ENCODE measurements at places on chromosomes 5 and 9. TPM values are rescaled to one million over a fixed set of nuclear protein-coding genes. Genes with fewer than 3 reads are reported as not detected.

- DNase-seq, result no peak
Observed at GRCh38 chr9:111645806-111646205, 14.7 kb downstream of the DNAJC25 start.

- DNase-seq, result peak; percentile 14
Observed at GRCh38 chr5:42858031-42858643, 46.4 kb upstream of the SELENOP start.

DNA sequence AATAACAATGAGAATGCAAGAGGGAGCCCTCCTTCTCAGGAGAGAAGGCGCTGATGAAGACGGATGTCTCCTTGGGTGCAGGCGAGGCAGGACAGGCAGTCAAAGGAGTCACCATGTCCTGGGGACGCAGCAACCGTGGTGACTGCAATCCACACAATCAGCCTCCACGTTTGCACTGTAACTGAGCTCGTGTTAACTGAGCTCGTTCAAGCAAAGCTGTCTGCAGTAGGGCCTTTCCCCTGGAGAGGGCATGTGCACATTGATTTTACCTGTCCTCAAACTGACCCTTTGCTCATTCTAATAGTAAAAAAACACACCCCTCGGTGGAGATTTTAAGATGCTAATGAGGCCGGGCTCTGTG, 2.8 kb downstream of the SARDH start:
- no peak for DNase-seq

GRCh38 chr9:83406921-83407320, 131.3 kb downstream of the FRMD3 start:
- no peak for DNase-seq

CDKN2B-AS1 gene
- total RNA-seq, result 7.0 TPM

GRCh38 chr9:13942695-13943094, 371.2 kb downstream of the NFIB start:
- peak; percentile 93 for DNase-seq

DNA sequence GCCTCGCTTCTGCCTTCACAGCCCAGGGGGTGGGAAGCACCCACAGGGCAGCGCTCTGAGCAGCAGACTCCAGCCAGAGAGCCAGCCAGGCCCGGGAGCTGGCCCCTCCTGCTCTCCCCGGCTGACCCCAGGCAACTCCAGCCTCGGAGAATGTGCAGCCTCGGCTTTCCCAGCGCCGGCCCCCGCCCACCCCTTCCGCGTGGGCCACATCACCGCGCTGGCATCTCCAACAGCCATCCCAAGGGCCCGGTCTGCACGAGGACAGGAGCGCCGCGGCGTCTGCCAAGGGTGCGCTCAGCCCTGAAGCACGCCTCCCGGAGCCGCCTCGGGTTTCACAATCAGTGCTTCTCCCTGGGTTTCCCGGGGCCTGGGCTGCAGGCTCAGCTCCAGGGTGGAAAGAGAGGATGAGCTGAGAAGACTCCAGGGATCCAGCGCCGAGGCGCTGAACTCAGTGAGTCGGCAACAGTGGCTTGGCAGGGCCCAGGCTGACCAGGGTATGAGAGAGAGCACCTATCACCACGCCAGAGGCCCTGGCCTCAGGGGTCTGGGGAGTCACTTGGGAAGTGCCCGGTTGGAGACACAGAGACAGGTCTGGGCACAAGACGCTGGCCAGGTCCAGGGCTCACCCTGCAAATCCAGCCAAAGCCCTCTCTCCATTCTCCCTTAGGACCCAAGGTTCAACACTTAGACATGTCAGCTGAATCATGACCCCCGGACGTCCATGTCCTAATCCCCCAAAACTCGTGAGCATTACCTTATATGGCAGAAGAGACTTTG, 79.6 kb downstream of the ADAMTS2 start:
- DNase-seq, result peak; percentile 73

BASP1 gene
- total RNA-seq, result 18.7 TPM

GRCh38 chr9:106420511-106420944, 442.4 kb upstream of the ZNF462 start:
- DNase-seq, result peak; percentile 100

DNA sequence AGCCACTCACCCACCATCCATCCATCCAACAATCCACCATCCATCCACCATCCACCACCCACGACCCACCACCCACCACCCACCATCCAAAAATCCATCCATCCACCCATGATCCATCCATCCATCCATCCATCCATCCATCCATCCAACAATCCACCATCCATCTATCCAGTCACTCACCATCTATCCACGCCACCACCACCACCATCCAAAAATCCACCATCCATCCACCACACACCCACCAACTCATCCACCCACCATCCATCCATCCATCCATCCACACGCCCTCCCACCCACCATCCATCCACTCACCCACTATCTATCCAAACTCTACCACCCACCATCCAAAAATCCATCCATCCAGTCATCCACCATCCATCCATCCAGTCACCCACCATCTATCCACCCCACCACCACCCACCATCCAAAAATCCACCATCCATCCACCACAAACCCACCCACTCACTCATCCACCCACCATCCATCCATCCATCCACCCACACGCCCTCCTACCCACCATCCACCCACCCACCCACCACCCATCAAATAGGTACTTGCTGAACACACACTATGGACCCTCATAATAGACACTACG, 9.0 kb downstream of the DPH7 start:
- no peak for DNase-seq

GRCh38 chr5:180555168-180555921, 36.0 kb downstream of the SCGB3A1 start:
- no peak for DNase-seq

- no peak for DNase-seq
Observed at GRCh38 chr9:109441296-109441695, 56.8 kb downstream of the PTPN3 start.

DNA sequence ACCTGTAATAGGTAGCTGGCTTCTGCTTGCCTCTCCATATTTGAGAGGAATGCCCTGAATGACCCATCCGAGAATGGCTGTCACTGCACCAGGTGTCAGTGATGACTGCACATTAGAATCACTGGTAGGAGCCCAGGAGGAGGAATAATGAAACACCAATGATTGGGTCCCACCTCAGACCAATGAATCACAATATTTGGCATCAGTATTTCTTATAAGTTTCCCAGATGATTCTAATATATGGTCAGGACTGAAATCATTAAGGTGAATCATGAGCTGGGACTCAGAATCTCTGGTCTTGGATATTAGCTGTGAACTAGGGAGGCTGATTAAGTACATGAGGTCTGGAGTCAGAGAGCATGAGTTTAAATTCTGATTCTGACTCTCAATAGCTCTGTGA, 23.4 kb downstream of the ARSB start:
- DNase-seq, result no peak

GRCh38 chr5:155416765-155417164, 403.2 kb downstream of the KIF4B start:
- DNase-seq, result no peak

DNA sequence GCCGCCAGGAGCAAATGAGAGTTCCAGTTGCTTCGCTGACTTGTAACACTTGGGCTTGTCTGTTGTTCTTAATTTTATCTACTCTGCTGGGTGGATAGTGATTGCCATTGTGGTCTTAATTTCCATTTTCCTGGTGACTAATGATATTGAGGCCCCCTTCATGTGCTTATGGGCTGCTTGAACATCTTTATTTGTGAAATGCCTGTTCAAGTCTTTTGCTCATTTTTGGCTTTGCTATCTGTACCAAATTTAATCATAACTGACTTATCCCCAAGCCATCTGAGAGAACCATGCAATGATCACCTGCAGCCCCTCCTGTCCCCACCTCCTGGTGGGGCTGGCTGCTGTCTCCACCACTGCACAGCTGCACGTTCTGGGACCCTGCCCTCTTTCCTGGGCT, 20.5 kb downstream of the STC2 start:
- no peak for DNase-seq

IL4 gene
- total RNA-seq, result not detected

GRCh38 chr9:114591291-114591787, 3.8 kb downstream of the ATP6V1G1 start:
- no peak for DNase-seq

- no peak for DNase-seq
Observed at GRCh38 chr5:116685069-116685468, 110.4 kb upstream of the SEMA6A start.

KIF24 gene
- 6.9 TPM for total RNA-seq

HTR1A gene
- total RNA-seq, result not detected

GRCh38 chr9:130239741-130240241, 25.8 kb upstream of the HMCN2 start:
- peak; percentile 72 for DNase-seq

DNA sequence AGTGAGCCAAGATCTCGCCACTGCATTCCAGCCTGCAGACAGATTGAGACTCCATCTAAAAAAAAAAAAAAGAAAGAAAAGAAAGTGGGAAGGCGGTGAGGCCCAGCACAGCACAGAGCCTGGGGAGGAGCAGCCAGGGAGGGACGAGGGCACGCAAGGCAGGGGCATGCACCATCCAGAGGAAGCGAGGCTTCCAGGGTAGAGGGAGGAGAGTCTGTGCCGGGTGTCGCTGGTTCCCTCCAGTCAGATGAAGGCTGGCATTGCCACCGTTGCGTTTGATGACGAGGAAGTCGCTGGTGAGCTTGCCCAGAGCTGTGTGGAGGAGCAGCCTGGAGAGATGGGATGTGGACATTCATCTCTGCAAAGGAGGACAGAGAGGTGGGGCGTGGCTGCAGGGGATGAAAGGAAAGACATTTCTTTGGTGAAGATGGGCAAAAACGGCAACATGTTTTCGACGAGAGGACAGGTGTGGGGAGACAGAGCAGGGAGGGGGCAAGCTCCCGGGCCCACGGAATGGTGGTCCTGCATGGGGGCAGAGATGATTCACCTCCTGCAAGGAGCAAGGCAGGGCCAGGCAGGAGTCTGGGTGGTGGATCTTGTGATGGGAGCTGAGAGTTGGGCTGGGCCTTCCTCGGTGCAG, 18.6 kb upstream of the OLFM1 start:
- DNase-seq, result no peak

GRCh38 chr9:91208837-91209236, 152.9 kb downstream of the AUH start:
- no peak for DNase-seq

GRCh38 chr5:57566914-57567313, 84.3 kb upstream of the ACTBL2 start:
- DNase-seq, result peak; percentile 65

GRCh38 chr5:5353681-5354080, 68.8 kb upstream of the ICE1 start:
- DNase-seq, result no peak

CTSV gene
- total RNA-seq, result 9.1 TPM

Data from RPMI7951 (cell line).